G401 (cell line): ENCODE measurements at places on chromosomes 5 and 9.

- DNase-seq = no peak
Measured at GRCh38 chr9:27179245-27179865, 70.3 kb downstream of the TEK start.

DNA sequence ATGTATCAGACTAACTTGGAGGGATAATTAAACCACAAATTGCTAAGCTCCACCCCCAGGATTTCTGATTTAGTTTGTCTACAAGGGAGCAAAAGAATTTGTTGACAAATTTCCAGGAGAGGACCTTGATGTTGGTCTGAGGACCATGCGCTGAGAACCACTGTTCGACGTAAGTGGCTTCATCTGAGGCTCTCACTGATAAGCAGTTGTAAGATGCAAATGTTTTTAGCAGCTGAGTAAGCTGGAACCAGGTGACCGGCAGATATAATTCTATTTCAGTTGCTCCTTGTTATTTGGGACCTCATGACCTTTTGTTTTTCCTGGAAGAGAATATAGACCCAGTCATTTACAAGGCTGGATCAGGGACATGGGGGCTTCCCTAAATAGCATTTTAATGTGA is 14.1 kb upstream of the SPINK1 start:
- DNase-seq = no peak

GRCh38 chr5:71832812-71833715 is 114.0 kb downstream of the CARTPT start:
- no peak for DNase-seq

DNA sequence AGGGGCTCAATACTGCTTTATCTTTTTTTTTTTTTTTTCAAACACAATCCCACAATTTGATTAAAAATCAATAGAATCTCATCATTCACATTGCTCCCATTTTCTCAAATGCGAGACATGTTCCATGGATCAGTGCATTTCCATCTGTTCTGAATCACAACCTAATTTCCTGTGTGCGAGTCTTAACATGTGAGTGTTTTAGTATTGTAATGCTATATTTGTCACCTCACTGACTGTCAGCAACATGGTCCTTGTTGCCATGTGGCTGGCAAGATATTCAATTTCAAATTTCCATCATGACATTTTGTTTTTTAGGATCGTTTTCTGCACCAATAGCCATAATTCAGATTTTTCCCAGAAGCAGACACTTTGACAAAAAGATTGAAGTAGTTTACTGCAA is 233.2 kb upstream of the PRDM9 start:
- no peak for DNase-seq

GRCh38 chr5:157388111-157388710 is 71.8 kb upstream of the NIPAL4 start:
- no peak for DNase-seq

DNA sequence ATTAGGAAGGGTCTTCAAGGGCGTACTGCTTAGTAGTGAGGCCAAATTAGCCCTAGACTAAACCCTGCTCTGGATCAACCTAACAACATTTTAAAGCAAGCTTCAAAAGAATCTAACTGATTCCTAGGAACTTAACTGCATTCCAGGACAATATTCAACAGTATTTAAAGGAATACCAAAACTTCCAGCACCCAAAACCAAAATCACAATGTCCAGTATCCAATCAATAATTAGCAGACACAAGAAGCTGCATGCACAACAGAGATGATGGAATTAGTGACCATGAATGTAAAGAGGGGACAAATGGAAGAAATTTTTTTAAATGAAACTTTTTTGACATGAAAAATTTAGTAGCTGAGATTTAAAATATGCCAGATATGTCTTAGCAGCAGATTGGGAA is 53.9 kb downstream of the CETN3 start:
- DNase-seq = no peak
